Endodermal cell (in vitro differentiated cells): ENCODE measurements at places on chromosomes 4 and X. TPM values are rescaled to one million over a fixed set of nuclear protein-coding genes. Genes with fewer than 3 reads are reported as not detected.

Gene ENPEP
- total RNA-seq, result 3.8 to 9.8 TPM (median 9.4 TPM) in 3 replicates

Gene SPANXB1
- not detected in 2 replicates for total RNA-seq

Gene TACR3
- 0.46 and 0.54 TPM in 2 replicates for total RNA-seq

Gene P2RY4
- 0.22 and 0.29 TPM in 2 replicates for total RNA-seq

- no peak overlapping the region for H3K4me3 ChIP-seq
- DNase-seq, result no peak
- no peaks in the 10 kb centered on the region for H3K36me3 ChIP-seq
- H3K27me3 ChIP-seq, result no peaks in the 10 kb centered on the region
Observed at GRCh38 chr4:88207171-88207570, 48.7 kb upstream of the ABCG2 start.

GRCh38 chrX:116493271-116493670 is 30.5 kb upstream of the CT83 start:
- H3K36me3 ChIP-seq, result no peaks in the 10 kb centered on the region
- H3K27ac ChIP-seq, result no peak overlapping the region
- H3K4me1 ChIP-seq, result no peaks in the 10 kb centered on the region
- DNase-seq, result no peak
- no peak overlapping the region for H3K4me3 ChIP-seq
- H3K27me3 ChIP-seq, result no peaks in the 10 kb centered on the region

DNA sequence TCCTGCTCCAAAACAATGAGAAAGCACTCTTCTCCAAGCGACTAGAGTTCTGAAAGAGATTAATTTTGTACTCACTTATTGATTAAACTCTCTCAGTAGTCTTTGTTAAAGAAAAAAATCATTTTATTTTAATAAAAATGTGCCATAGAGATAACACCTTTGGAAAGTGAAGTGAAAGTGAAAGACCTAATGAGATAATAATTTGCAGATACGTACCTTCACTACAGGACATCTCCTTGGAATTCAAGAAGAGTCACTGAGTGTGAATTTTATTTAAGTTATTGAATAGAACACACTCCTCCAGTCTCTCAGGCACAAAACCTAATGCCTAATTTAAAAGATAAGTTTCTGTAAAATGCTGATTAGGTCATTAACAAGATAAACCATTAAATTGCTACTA is 1070.6 kb upstream of the GRID2 start:
- no peak for DNase-seq
- H3K4me1 ChIP-seq, result no peaks in the 10 kb centered on the region
- H3K27me3 ChIP-seq, result no peaks in the 10 kb centered on the region
- H3K27ac ChIP-seq, result no peak overlapping the region
- no peaks in the 10 kb centered on the region for H3K36me3 ChIP-seq
- no peak overlapping the region for H3K4me3 ChIP-seq

DNA sequence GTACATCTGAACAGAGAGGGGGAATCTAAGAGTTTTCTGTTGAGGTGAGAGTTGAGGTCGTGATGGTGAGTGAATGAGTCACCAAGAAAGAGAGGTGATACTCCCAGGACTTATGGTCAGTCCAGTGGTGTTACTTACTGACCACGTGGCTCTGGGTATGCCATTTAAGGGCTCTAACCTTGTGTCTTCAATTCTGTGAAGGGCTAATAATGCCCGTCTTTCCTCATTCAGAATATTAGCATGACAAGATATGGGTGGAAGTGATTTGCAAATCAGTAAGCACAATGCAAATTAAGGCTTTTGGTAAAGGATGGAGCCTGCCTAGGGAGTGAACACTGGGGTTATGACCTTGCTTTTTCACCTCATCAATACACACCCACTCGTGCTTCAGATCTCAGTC is 75.2 kb downstream of the COQ2 start:
- H3K27me3 ChIP-seq, result no peaks in the 10 kb centered on the region
- no peaks in the 10 kb centered on the region for H3K36me3 ChIP-seq
- no peak overlapping the region for H3K27ac ChIP-seq
- peak overlapping the region; percentile 69 for H3K4me3 ChIP-seq

DNA sequence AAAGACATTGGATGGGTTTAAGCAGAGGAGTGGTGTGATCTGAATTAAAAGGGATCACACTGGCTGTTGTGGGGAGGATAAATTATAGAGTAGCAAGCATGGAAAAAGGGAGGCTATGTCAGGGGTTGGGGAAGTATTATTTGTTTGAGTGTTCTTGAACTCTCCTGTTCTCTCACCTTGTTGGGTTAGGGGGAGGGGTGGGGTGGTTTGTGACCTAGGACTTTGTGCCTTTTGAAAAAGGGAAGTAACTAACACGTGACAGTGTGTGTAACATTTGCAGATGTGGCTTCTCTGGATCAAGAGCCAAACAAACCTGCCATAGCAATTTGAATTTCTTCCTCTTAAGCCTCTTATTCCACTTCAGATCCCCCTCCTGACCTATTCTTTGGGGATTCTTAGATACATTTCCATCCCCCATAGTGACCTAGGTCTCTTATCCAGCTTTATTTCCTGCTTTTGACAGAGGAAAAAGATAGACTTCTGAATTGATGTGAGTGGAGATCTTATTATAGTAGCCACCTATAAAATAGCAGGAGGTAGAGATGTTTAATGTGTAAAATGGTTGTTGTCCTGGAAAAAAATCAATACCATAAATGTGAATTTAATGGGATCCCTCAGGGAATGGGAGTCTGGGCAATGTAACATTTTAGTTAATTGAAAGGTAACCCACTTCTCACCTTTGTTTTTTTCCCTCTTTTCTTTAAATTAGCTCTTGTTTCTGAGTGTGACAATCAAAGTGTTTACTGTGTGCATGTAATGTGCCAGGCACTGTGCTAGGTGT is 120.4 kb downstream of the CT47B1 start:
- DNase-seq, result no peak
- H3K36me3 ChIP-seq, result no peaks in the 10 kb centered on the region
- H3K27me3 ChIP-seq, result no peaks in the 10 kb centered on the region
- no peaks in the 10 kb centered on the region for H3K4me1 ChIP-seq
- H3K27ac ChIP-seq, result no peak overlapping the region

DNA sequence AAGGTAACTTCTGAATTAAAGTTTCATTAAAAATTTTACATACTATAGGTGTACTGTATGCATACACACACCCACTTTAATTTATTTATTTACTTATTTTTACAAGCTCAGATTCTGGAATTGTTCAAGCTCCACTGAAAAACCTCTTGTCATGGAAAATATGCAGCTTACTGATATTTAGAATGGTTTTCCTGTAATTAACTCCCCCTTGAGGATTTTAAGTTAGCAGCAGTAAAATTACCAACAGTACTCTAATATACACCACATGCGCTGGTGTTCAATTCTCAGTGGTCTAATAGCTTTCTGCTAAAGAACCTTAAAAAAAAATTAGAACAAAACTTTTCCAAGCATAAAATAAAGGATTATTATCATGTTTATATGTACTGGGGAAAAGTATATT is 12.0 kb downstream of the MAB21L2 start:
- H3K4me1 ChIP-seq, result peaks cover 7% of the 10 kb centered on the region
- H3K27me3 ChIP-seq, result no peaks in the 10 kb centered on the region
- H3K36me3 ChIP-seq, result peaks cover 24% of the 10 kb centered on the region
- H3K4me3 ChIP-seq, result no peak overlapping the region
- no peak overlapping the region for H3K27ac ChIP-seq
- no peak for DNase-seq

GRCh38 chr4:173301518-173302201 is 32.5 kb downstream of the HMGB2 start:
- H3K27ac ChIP-seq, result no peak overlapping the region
- H3K36me3 ChIP-seq, result peaks cover 12% of the 10 kb centered on the region
- H3K27me3 ChIP-seq, result no peaks in the 10 kb centered on the region
- no peak for DNase-seq
- H3K4me3 ChIP-seq, result no peak overlapping the region
- H3K4me1 ChIP-seq, result no peaks in the 10 kb centered on the region
